Activated B cell treated with CpG ODN at 0.5 μM for 24 hours (primary cell): ENCODE measurements at places on chromosomes 3 and 15. TPM values are rescaled to one million over a fixed set of nuclear protein-coding genes. Genes with fewer than 3 reads are reported as not detected.
A peak's percentile ranks its signal among the peaks of the same experiment; 100 is the strongest.

HIGD2B gene
- total RNA-seq = 0.20 and 0.55 TPM in 2 replicates

SLC22A14 gene
- 0.16 TPM in 1 of 2 replicates, not detected in the other for total RNA-seq

GRCh38 chr3:128094295-128095151 is 29.1 kb downstream of the RUVBL1 start:
- no peak overlapping the region for H3K4me3 ChIP-seq
- H3K36me3 ChIP-seq = peaks cover 74% of the 10 kb centered on the region
- no peak overlapping the region for H3K27ac ChIP-seq
- H3K27me3 ChIP-seq = no peaks in the 10 kb centered on the region
- no peaks in the 10 kb centered on the region for H3K4me1 ChIP-seq

- no peaks in the 10 kb centered on the region for H3K36me3 ChIP-seq
- no peaks in the 10 kb centered on the region for H3K27me3 ChIP-seq
- DNase-seq = no peak
- peak overlapping the region; percentile 33 for H3K27ac ChIP-seq
- peak overlapping the region; percentile 17 for H3K4me3 ChIP-seq
- peaks cover 89% of the 10 kb centered on the region for H3K4me1 ChIP-seq
These were observed 22.4 kb downstream of the MCTP2 start for GRCh38 chr15:94253742-94254141.

DNA sequence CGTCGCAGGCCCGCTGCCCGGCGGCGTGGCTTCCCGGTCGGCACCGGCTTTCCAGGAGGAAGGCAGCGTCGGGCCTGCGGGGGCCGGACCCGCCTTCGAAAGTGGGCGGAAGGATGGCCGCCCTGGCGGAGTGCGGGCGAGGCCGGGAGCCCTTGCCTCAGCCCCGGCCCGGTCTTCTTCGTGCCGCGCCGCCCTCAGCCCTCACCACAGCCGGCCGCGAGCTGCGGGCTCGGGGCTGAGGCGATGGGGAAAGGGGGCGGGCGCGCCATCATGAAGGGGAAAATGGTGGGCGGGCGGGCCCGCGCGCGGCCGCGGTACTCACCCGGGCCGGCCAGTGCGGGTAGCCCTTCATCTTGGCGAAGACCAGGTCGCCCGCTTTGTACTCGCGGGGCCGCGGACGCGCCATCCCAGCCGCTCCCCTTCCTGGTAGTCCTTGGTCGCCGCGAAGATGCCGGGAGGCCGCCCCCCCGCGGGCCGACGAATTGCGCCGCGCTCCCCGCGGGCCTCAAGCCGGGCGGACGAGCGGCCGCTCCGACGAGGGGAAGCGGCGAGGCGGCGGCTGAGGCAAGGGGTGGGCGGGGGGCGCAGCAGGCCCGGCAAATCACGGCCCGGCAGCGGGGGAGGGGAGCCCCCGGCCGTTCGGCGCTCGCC is 489 bp downstream of the HDGFL3 start:
- peaks cover 16% of the 10 kb centered on the region for H3K27me3 ChIP-seq
- H3K36me3 ChIP-seq = peaks cover 2% of the 10 kb centered on the region
- H3K4me1 ChIP-seq = peaks cover 7% of the 10 kb centered on the region
- peak; percentile 28 for DNase-seq
- no peak overlapping the region for H3K27ac ChIP-seq
